Stimulated activated naive CD8-positive, alpha-beta T cell treated with anti-CD3 and anti-CD28 coated beads, Interleukin-15, amount 100 ng/mL, for 72 hours (primary cell): ENCODE measurements at places on chromosomes 5 and 9.

DNA sequence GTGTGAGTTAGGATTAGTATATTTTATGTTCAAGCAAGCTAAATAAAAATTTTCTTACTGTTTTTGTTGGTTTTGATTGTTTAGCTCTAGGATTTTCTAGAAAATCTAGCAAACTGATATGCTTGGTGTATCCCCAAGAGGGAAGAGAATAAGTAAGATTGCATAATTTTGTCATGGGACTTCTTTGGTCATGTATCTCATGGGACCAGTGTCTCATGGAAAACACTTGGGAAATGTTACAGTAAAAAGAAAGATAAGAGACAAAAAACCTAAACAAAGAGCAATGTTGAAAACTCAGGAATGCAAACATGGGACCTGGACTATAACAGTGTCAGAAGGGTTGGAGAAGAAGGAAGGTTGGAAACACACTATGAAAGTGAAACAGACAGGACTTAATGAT lies 119.4 kb downstream of the TLR4 start:
- DNase-seq: no peak

- no peak for DNase-seq
Measured at GRCh38 chr5:1855075-1855474, 27.6 kb downstream of the IRX4 start.

DNA sequence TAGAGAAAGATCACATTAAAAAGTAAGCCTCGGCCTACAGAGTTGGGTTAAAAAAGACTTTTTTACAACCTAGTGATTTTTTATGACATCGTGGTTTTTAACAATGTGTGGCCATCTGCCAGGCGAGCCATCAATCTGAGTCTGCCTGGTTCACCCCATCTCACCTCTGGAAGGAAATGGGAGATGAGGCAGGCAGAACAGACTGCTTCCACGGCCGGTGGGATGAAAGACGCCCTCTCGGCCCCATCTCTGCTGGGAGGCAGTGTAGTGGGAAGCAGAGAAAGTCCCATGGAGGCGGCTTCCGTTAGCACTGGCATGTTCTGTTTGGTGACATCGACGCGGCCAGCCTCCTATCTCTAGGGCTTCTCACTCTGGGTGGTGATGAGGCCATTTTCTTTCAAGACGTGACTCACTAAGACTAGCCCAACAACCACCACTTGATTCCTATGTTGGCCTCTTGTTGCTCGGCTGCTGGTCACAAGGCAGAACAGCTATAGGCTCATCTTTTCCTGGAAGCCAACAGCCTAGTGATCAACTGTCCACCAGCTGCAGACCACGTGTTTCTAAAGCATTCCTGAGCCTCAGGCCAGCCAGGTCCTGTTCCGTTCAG lies 132.4 kb upstream of the OTULINL start:
- no peak for DNase-seq

GRCh38 chr9:35717132-35717870 lies 14.7 kb downstream of the TLN1 start:
- DNase-seq: no peak

DNA sequence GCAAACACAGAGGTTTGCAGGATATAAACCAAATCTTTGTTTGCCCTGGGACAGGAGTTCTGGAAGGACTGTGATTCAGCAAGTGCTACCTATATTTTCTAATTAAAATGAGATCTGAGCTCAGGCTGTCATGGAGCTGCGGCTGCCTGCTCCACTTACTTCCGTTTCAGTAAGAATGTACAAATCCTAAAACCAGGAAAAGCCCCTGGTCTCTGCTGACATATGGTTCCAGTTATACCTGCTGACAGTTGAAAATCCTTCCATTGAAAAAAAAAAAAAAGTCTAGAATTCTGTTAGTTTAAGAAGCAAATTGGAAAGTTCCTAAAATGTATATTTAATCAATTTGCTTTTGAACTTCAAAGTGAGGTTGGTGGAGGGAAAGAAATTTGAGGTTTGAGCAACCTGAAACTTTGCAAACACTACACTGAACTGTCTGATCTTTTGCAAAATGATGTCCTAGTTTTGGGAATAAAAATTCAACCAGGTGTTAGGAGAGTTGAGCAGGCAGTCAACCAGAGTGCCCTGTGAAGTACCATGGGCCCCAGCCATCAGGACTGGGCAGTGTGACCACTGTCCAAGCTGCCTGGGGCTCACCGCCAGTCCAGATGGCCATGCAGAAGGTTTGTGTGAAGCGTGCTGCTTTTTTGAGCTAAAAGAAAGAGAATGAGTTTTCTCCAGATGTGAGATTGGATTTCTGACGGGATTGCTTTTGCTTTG lies 50.6 kb downstream of the SHB start:
- DNase-seq: no peak

GRCh38 chr9:122382901-122383850 lies 12.4 kb downstream of the PTGS1 start:
- no peak for DNase-seq

- DNase-seq: no peak
Measured at GRCh38 chr9:29456940-29457339, 1883.7 kb upstream of the C9orf72 start.

DNA sequence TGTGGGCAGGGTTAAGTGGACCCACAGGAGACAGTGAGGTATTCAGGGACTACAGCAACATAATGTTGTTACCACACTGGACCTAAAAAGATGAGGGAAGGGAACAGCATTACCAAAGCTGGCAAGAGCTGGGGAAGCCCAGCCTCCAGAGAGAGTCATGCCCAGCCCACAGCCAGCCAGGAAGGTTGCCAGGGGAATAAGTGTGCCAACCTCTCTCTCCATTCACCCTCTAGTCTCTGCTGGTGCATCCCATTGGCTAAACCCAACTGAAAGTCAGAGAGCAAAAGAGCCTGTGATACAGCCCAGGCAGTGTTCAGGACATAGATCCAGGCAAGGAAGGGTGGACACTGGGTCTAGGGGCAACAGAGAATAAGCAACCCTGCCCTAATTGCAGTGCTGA lies 35.8 kb upstream of the AFAP1L1 start:
- DNase-seq: no peak

GRCh38 chr5:61280205-61280604 lies 51.9 kb upstream of the ZSWIM6 start:
- no peak for DNase-seq

DNA sequence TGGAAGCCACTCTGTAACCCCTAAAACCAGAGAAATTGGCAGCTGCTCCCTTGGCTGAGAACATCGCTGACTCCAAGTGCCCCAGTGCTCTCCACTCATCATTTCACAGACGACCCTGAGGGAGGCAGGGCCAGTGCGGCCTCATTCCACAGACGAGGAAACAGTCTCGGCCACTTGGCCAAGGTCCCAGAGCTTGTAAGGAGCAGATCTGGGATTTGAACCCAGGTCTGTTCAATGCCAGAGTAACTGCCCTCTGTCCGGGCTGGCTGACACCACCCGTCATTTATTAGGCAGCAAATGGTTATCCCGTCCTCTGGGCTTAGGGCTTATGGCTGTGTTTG lies 19.9 kb upstream of the IER5L start:
- no peak for DNase-seq

- no peak for DNase-seq
Measured at GRCh38 chr5:168263121-168263520, 28.3 kb upstream of the WWC1 start.

DNA sequence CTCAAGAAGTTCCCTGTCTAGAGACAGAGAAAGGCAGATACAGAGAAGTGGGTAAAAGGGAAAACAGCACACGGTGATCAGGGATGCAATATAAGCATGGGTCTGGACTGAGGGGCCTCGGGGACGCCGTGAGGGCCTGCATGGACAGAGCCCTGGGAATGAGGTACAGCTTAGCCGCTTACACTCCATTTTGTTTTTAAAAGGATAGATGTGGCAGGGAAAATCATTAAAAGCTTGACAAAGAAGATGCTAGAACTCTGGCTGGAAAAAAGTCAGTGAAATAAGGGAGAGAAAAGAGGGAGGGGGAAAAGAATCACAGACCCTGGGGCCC lies 69.1 kb downstream of the EPB41L4B start:
- no peak for DNase-seq

DNA sequence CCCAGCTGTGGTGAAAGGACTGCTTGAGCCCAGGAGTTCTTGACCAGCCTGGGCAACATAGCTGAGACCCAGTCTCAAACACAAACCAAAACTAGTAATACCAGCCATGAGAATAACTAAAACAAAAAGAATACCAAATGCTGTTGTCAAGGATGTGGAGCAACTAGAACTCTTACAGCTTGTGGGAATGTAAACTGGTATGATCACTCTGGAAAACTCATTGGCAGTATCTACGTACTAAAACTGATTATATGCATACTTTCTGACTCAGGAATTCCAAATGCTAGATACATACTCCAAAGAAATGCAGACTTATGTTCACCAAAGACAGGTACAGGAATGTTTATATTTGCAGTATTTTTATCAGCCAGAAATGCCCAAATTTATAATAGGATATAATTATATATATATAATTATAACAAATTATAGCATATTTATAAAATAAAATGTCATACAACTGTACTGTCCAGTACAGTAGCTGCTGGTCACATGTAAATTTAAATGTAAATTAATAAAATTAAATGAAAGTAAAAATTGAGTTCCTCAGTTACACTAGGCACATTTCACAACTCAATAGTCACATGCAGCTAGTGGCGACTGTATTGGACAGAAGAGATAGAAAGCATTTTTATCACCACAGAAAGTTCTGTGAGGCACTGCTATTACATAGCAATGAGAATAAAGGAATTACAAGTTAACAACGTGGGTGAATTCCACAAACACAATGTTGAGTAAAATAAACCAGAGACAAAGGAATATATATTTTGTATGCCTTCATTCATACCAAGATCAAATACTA lies 118.5 kb downstream of the GNAQ start:
- no peak for DNase-seq

DNA sequence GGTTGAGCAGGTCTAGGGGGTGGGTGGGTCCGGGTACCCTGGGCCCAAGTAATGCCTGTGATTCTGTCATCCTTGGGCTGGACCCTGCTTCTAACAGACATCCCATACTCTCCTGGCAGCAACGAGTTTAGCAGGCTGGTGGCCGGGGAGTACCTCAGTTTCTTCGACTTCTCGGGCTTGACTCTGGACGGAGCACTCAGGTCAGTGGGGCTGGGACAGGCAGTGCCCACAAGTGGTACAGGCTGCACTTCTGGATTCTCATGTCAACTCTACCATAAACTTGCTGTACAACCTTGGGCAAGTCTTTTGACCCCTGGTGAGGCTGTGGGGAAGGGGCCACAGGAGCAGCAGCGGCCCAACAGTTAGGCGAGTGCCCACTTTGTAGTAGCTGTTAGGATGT lies 21.8 kb downstream of the PSD2 start:
- DNase-seq: no peak

- DNase-seq: no peak
Measured at GRCh38 chr5:90866333-90866732, 307.7 kb downstream of the ADGRV1 start.

- no peak for DNase-seq
Measured at GRCh38 chr5:2141254-2142000, 258.7 kb upstream of the IRX4 start.

- DNase-seq: no peak
Measured at GRCh38 chr5:38940230-38940858, 94.5 kb downstream of the OSMR start.

DNA sequence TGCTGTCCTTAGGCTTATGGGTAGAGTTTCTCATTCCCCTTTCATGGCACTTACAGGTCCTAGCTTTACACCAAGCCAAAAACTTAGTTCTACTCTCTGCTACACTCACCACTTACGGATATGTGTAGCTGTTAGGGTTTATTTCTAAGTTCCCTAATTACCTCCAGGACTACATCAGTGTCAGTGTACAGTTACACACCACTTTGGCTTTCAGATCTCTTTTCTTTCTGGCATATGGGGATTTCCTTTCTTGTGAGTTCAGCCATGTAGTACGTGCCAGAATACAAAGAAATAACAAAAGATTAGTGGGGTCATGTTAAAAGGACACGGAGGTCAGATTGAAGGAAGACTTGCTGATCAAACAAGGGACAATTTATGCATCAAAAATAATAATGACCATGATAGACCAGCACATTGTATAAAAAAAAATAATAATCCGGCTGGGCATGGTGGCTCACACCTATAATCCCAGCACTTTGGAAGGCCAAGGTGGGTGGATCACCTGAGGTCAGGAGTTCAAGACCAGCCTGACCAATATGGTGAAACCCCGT lies 41.8 kb downstream of the LYRM7 start:
- no peak for DNase-seq

DNA sequence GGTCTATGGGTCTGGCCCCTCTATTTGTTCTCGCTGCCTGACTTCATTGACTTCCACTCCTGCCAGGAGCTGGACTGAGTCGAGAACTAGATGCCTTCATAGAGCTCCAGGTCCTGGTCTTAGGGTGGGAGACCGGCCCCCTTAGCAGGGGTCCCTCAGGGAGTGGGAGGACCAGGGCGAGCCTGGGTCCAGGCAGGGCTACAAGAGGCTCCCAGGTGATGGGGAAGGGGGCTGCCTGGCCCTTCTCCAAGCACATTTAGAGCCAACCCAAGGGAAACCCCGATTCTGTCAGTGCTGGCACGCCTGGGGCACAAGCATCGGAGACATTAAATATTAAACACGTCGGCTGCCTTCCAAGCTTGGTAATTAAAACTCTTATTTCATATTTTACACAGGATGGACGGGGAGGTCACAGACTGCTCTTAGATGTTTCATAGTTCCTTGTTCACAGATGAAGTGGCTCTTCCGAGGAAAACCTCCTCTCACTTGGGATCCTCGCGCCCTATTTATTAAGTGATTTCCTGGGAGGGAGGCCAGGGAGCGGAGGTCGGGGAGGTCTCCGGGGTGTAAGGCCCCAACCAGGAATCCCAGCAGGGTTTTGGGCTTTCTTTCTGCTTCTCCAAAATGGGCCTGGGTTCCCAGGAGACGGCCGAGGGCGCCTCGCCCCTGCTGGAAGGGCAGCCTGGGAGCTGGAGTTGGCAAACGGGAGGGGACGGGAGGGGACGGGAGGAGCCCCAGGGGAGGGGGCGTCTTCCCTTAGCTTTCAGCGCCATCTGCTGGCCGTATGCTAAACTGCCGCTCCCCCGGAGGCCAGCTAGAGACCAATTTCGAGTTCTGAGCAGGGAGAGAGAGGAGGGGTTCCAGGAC lies 23.4 kb upstream of the ZBTB43 start:
- peak; percentile 80 for DNase-seq

- DNase-seq: no peak
Measured at GRCh38 chr9:69746859-69747560, 12.8 kb downstream of the PTAR1 start.

DNA sequence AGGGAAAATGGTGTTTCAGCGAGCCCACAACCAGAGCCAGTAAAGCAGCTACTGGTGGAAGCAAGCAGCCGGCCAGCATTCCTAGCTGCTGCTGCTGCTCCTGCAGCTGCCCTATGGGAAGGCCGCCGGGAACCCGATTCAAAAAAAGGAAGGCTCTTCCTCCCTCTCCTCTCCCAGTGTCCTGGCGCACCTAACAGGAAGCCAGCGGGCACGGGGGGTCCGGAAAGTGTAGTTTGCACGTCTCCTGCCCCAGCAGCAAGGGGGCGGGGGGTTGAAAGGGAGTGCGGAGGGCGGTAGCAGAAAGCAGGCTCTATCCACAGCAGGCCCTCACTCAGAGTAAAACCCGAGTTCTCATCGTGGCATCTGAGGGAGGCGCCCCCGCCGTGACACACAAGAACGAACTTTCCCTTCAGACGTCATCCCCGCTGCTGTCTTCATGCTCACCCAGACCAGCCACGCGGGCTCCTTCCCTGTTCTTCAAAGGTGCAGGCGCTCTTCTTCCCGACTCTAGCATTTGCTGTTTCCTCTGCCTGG lies 16.5 kb downstream of the GRXCR2 start:
- DNase-seq: no peak
